NCI-H1105 (cell line): ENCODE measurements at places on chromosomes 1 and 21.

GRCh38 chr1:159171688-159172501 is 480 bp downstream of the CADM3 start:
- peak; percentile 62 for DNase-seq

DNA sequence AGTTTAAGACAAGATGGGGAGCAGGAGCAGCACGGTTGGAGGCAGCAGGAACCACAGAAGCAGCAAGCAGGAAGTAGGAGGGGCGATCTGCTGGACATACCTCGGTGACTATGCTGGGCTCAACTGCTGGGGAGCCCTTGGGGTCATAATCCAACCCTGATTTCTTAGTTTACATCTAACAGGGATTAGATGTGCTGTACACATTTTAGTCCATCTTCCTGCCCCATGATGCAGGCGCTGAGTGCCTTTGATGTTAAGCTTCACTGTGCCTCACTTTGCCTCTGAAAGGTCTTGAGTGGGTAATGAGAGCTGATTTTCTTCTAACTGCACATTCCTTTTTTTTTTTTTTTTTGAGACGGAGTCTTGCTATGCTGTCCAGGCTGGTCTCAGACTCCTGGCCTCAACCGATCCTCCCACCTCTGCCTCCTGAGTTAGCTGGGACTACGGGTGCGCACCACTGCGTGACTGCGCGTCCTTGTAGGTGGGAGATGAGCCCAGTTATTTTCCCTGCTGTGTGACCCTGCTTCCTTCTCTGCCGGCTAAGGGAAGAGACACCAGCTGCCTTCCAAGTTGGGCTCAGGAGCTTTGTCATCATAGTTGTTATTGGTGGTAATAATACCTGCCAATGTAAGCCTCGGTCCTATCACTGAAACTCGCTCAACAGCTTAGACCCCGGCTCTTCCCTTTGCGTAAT is 1.1 kb upstream of the RCAN3 start:
- DNase-seq: no peak

DNA sequence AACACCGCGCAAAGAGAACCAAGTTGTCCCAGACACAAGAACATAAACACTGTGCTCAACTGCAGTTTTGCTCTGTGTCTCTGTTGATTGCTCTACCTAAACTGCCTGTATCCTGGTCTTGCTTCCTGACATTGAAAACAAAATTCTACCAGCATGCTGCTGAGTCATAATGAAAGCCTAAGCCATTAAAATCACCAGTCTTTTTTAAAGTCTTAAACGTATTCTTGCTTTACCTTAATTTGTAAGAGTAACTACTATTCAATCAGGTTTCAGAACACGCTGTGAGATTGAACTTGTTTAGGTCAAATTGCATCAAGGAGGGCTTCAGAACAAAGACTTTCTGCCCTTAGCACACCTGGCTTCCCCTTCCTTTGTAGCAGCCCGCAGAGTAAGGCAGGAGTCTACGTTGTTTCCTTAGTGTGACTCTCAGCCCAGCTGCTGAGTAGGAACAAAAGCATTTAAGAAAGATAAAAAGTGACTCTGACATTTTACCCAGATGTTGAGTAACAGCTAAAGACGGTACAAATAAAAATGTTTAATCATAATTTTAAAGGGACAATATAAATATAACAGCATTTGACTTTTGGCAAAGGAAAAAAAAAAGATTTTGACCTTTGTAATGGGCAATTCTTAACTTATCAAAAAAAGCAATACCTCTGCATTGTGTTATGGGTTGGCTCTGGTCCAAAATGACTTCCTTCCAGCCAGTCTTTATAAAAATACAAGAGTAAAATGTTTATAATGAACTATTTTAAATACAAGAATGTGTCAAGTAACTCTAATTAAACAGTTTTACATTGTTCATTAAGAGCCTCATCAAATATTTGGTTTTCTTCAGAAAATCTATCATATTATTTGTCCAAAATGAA is 186.9 kb upstream of the ADGRL4 start:
- no peak for DNase-seq

- no peak for DNase-seq
Observed at GRCh38 chr1:201286445-201286844, 3.1 kb downstream of the PKP1 start.

DNA sequence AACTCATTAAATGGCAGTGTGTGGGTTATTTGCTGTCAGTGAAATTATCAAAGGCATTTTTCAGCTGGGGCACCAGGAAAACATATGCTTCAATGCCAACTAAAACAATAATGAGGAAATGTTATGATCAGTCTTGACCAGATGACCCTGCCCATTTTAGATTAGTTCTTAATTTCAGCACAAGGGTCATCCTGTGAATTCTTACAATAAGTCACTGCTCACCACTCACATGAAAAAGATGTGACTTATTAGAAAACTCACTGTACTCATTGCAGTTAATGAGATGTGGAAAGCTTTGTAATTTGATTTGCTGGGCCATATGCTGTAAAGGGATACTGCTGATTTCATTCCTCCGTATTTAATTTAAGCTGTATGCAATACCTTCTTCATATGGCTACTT is 178.5 kb upstream of the LMO4 start:
- no peak for DNase-seq

DNA sequence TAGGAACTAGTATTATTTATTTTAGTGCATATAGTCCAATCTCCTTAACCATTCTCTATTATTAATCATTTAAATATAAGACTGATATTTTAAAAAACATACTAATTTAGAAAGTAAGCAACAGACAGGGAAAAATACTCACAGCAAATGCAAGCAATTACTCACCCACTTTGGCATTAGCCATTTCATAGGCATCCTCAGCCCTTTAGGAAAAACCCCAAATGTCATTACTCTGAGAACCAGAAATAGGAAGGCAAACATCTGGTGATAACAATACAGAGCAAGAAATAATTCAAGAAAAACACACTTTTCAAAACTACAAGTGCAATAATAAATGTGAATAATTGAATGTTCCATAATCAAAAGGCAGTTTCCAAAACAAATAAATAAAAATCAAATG is 545.1 kb downstream of the PLPP3 start:
- no peak for DNase-seq

DNA sequence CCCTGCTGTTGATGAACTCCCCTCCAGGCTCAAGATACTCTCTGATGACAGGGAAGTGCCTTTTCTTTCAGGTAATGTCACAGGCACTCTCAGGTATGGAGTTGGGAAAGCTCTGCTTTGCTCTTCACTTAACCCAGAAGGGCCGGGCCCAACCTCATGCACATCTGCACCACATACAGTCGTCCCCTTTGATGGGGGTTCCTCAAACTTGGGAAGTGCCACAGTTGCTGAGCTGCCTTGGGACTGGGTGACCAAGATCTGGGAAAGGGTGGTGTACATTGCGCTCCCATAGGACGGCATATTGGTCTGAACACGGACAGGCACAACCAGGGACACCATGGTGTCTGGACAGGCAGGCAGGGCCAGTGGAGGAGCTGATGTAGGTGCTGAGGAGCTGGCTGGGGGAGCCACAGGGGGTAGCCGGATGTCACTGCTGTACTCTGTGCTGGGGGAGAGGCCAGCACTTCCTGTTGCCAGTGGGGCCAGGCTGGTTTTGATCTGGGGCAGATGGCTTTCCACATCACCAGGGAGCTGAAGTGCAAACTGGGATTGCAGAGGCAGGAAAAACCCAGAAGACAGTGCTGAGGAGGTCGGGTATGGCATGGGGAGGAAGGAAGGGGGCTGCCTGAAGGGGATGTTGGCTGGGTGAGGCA is 96.2 kb upstream of the EDN2 start:
- no peak for DNase-seq

DNA sequence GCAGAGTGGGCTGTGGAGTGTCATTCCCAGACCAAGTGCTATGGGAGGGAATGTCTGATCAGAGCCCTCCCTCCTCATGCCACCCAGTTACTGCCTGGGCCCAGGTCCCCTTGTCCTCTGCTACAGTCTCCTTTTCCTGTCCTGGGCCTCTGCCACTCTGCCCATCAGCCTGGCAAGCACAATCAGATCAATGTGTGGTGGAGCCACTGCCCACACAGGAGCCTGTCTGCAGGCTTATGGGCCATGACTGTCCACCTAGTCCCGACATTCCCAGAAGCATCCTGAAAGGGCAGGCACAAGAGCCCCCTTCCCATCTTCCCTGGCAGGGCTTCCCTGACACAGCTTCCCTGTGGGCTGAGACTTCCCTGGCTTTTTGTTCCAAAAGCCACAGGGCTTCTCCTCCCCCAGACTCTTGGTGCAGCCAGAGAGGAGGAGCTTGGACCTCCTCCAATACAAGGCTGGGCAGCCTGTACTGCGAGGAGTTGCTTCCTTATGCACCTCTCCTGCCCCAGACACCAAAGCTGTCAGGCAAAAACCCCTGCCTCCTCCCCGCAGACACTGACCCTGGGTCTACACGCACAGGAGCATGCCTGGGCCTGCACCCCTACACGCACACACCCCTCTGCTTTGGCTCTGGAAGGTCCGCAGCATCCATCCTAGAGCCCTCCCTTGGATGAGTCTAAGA is 29.2 kb upstream of the CNTN2 start:
- peak; percentile 67 for DNase-seq

- DNase-seq: no peak
Observed at GRCh38 chr1:161091093-161091492, 1.7 kb upstream of the NECTIN4 start.

GRCh38 chr1:115496904-115497527 is 144.8 kb upstream of the VANGL1 start:
- no peak for DNase-seq

DNA sequence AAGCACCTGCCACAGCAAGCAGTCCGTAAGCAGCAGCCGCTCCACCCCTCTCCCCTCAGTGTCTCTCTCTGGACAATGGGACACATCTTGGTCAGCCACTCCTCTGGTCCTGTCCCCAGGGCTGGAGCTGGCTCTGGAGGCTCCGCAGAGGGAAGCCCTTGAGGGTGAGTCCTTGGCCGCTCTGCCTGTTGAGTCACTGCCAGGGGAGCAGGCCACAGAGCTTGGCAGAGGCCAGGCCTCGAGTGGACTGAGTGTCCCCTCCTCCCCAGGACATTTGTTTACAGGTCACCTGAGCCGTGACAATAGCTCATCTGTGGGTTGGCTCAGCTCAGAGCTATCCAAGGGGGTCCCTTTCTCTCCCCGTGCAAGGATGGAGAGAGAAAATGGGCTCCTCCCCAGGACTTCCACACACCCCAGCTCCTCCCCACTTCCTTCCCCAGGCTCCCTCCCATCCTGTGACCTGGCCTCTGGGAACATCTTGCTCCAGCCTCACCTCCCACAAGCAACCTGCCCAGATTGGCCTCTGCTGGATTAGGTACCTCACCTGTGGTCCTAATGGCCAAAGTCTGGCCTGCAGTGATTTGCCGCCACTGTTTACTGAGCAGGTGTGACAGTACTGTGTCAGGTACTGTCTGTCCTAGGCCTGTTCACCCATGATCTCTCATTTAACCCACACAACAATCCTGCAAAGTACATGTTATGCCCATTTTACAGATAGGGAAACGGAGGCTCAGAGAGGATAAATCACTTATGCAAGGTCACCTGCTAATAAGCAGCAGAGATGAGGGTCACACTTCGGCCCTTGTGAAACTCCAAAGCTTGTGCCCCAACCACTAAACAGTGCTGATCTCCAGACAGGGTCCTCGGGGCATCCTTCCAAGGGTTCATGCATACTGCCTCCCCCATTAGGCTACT is 4.8 kb downstream of the FAM131C start:
- no peak for DNase-seq

- peak; percentile 48 for DNase-seq
Observed at GRCh38 chr1:93180723-93181613, at the start of gene CCDC18. TSS of gene CCDC18 (plus strand) at chr1:93180724. CDS start at chr1:93183362, 2,638 bp downstream.

DNA sequence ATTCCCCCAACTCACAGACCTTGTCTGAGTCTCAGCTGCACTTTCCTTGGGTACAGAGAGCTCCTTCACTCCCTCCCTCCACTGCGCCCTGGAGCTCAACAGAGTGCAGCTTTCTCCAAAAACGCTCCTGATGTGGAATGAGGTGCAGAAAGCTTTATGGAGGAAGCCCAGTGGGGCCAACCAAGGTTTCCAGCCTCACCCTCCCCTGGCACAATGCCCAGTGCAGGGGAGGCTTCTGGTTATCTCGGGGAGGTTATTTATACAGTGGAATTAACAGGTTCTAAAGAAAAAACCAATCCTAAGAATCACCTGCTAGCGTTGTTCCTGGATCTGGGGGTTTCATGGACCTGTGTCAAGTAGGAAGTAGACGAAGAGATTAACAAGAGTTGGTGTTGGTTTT is at the start of gene ITLN1:
Gene ITLN1, minus strand, starts transcription at position 139 of the 400 bp plus-strand sequence. CDS start 303 bp downstream, outside the sequence.
- DNase-seq: no peak

GRCh38 chr1:165768513-165769394 is at the start of gene TMCO1:
TSS of gene TMCO1 (minus strand) at chr1:165768868. CDS start at chr1:165768751, 117 bp downstream.
- peak; percentile 95 for DNase-seq

- DNase-seq: no peak
Observed at GRCh38 chr1:3995141-3995780, 95.2 kb upstream of the C1orf174 start.

GRCh38 chr1:12643785-12644184 is at the start of gene AADACL4:
TSS of gene AADACL4 (plus strand) at chr1:12644085. CDS start at chr1:12644547, 462 bp downstream.
- no peak for DNase-seq

DNA sequence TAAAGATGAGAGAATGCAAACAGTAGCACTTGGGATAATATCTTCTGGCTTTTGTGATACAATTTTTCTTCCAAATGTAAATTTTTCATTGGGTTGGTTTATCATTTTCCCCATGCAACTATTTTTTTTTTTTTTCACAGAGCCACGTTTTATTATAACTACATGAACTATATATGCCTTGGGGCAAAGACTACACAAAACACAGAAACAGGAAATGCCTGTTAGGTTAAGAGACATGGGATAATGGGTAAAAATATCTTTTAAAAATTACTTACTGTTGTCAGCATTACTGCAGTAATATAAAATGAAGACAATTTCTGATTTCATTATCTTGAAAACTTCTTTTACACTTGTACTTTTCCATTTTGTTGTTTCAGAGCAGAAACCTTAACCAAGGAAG is 74.6 kb downstream of the DISP1 start:
- no peak for DNase-seq

- no peak for DNase-seq
Observed at GRCh38 chr1:183125279-183125999, 60.6 kb upstream of the LAMC2 start.

DNA sequence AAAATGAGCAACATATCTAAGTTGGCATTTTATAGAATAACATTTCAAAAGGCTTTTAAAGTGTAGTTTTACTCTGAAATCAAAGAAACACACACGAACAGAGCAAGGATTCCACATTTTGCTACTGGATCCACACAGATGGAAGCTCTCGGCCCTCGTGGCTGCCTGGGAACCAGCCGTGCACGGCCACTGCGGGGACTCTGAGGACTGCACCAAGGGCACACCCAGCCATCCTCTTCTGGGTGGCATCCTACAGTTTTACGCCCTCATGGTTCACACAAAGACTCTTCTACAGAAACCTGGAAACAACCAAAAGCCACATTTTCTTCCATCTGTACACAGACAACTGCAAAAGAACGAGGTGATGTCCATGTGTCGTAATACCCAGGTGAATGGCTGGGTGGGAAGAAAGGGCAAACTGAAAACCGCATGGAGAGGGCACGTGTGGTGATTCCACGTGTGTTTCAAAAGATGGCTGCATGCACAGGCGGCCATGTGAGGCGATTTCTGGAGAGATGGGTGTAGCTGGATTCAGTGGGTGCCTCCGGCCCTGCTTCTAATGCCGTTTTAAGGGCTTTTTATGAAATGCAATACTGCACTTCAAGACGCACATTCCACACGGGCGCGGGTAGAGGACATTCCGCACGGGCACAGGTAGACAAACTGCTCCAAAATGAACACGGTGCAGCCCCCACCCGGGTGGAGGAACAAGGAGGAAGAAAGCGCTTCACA is 8.1 kb downstream of the POFUT2 start:
- no peak for DNase-seq

GRCh38 chr21:32957545-32957944 is 68.2 kb upstream of the OLIG2 start:
- peak; percentile 32 for DNase-seq

GRCh38 chr1:154669464-154670282 is 61.7 kb upstream of the ADAR start:
- DNase-seq: peak; percentile 62
